Lung (tissue), 17 donors: ENCODE measurements at places on chromosomes 12 and 14.

DNA sequence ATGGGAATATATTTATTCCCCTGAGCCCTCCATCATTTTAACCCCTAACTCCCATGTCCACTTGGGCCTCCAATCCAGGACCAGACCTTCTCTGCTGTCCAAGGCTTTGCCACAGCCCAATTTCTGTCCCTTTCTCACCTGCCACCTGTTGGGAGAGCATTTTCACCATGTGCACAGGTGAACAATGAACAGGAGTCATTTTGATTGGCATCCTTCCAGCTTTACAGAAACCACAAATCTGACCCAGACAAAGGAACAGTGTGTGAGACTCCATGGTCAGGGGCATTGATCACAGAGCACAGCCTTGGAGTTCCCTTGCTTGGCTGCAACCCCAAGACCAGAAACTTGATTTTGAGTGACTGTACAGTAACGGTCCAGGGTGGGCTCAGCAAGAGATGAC is 91.9 kb downstream of the CRACR2A start:
- DNase-seq: no peak

DNA sequence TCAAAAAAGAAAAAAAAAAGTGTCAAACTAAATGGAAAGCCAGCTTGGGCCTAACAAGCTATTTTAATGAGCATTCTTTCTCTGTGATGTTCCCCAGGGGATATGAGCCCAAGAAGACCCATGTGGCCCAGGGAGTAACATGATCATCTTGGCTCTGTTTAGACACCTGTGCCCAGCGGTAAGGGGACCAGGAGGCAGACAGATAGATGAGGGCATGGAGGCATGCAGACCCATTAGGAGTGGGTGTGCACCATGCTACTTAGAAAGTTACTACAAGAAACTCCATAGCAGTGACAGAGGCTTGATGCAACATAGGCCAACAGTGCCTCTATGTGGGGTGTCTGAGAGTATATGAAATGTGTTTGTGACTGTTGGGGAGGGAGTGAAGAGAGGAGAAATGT is 3.1 kb upstream of the CREBL2 start:
- DNase-seq: no peak

GRCh38 chr14:104700747-104701217 is 11.4 kb downstream of the INF2 start:
- DNase-seq: no peak

DNA sequence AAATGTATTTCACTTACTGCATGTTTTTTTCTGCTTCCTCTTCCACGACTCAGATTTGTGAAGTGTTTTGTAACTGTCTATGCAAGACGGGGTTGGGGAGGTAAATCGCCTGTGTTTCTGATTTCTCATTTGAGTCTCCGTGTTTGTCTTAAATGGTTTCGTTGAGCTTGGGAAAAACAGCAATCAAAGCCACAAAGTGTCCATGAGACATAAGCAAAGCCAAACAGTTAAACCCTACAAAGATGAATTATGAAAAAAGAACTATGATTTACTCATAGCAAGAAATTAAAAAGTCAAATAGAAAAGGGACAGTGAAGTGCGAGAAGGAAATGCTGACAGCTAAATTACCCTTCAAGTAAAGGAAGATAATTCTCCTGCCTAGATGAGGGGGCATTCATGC is 164.3 kb upstream of the TMPO start:
- DNase-seq: no peak

DNA sequence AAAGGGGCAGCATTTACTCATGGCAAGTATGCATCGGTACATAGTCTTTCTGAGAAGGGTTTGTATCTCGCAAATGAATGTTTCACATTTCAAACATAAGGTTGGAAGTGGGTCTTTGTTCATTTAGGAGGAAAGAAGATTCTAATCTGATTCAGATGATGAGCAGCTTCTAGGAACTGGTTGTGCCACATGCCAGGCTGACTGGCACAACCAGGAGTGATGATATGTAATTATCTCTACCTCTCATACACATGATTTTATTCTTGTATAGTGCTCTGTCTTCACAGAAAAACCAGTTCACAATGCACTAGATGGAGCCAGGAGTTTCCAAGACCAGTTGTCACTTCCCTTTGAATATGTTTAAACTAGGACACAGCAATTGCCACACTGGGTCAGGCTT is 13.7 kb upstream of the BEST3 start:
- no peak for DNase-seq

DNA sequence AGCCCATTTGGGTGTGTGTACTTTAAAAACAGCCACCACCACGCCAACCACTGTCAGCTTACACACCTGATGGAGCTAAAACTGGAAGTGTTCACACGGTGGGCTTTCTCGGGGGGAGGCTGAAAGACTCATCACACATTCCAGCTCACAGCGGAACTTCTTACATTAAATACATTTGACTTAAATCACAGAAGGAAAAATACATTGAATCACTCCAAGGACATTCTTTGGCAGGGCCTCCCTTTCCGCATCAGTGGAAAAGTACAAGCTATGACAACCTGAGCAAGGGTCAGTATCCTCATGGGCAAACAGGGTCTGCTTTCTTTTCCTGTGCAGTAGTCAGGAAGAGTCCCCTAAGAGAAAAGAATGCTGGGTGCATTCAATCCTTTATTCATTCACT is 31.0 kb upstream of the TC2N start:
- no peak for DNase-seq

GRCh38 chr14:23641915-23642588 is 5.9 kb downstream of the DHRS2 start:
- DNase-seq: no peak

DNA sequence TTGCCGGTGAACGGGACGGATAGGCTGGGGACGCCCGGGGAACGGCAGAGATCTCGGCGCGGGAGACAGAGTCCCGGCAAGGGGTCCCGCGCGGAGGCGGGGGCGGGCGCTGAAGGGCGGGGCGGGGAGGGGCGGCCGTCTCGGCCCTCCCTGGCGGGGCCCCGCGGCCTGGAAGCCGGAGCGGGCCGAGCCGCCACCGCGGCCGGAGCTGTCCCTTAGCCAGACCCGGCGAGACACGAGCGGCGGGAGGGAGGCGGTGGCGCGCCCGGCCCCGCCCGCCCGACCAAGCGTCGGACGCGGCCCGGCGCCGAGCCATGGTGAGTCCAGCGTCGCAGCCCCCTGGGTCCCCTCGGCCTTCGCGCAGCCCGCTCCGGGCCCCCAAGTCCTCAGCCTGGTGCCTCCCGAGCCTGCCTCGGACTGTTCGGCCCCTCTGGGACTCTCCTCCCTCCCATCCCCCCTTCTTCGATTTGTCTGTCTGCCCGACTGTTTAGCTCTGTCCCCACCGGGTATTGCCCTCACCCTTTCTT is at the start of gene ARHGEF40:
Gene ARHGEF40, plus strand, starts transcription at position 222 of the 527 bp plus-strand sequence. Its CDS starts 93 bp downstream, at position 315.
- DNase-seq: peak; percentile 88

GRCh38 chr14:65366802-65367565 is 45.5 kb upstream of the FUT8 start:
- no peak for DNase-seq

DNA sequence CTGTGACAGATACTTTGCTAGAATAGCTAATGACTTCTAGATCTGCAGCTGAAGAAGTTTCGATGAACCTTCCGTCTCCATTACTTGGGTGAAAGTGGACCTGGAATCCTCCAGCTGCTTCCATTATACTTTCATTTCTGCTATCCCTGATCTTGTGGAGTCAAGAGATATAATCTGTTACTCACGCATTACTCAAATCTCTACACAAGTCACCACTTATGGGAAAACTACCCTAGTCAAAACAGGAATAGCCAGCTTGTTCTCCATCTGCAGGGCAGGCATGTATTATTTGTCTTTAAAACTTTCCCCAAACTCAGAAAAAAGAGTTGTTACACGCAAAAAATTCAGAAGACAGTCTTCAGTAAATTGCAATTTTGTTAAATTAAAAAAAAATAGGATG is 2.8 kb upstream of the KTN1 start:
- no peak for DNase-seq

DNA sequence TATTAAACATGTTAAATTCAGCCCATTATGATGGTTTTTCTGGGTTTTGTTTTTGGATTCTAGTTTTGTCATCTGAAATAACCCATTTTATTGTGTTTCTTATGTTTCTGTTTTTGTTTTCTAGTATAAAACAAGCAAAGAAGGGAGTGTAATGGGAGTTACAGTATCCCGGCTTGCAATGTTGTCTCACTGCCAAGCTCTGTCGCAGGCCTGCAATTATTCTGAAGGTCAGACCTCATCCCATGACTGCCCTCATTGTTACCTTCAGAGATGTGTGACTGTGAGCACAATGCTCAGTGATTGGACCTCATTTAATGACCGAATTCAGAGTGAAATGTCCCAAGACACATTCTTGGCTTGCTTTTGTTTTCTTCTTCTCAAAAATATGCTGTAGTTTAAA is 73.0 kb upstream of the ATF1 start:
- peak; percentile 26 for DNase-seq

GRCh38 chr12:88931598-88931997 is 351.3 kb upstream of the KITLG start:
- no peak for DNase-seq

- DNase-seq: no peak
Observed at GRCh38 chr14:70137788-70138187, 51.0 kb downstream of the SLC8A3 start.

DNA sequence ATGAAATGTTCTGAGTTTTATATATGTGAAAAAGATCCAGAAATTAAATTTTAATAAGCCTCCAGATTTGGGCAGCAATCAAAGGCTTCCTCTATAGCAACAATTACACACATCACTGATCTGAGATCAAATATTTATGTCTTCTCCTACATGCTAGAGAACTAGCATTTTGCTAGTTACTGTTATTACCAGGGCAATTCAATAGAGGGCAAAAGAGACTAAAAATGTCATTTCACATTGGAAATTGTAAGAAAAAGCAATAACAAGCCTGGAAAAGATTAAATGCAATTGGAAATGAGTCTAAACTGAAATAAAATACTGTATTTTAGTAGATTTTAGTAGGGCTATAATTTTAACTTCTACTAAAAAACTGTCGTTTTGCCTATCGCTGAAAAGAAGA is 32.6 kb upstream of the ANO6 start:
- DNase-seq: peak; percentile 38

GRCh38 chr14:84312551-84312950 is 1217.4 kb upstream of the FLRT2 start:
- DNase-seq: no peak

DNA sequence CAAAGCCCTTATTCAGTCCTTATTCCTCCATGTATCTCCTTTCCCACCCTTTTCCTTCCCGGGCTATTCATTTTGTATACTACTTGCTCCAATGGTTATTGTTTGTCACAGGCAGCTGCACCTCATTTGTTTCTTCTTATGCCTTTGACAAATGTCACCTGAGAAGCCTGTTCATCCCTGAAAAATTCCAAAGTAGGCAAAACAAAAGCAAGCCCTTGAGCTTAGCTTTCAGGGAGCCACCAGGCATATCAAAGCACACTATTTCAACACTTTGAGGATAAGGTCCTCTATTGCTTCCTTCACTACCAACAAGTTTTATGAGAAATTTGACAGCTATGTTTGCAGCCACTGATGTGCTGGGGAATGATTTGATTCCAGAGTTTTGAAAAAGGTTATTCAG is 738.7 kb upstream of the LMO3 start:
- no peak for DNase-seq

DNA sequence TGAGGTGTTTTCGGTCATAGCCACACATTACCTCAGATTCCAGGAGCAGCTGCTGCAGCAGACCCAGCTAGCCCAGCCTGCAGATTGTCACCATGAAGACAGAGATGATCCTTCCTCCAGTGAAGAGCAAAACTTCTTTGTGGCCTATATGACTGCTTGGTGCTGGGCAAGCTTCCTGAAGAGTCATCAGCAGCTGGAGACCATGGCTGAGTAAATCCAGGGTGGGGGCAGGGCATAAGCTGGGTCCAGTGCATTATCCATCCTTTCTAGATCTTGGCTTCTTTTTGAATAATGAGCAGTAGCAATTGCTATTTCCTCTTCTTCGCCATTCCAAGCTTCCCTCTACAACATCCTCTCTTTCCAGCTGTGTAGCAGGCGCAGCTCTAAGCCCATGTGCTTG is 373.1 kb upstream of the DDHD1 start:
- DNase-seq: no peak

DNA sequence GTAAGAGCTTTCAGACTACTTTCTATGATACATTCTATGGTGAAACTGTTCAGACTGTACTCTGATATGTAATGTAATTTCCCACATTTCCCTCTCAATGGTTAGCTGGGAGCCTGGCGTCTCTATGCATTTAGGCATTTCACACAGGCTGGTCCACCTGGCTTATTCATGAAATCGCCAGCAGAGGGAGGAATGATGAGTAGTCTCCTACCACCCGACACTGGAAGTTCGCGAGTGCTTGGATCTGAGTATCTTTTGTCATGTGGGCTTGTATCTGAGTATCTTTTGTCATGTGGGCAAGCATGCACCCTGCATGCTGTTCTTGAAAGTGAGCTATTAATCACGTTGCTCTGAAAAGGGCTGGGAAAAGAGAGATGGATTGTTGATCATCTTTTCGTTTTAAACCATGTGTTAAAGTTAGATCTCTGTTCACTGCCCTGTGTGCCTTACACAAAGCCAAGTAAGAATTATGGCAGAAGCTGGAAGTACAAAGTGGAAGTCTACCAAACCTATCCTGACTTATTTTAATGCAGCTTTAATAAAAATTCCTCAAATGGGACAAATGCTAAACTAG is 235.0 kb downstream of the ATP23 start:
- DNase-seq: no peak

DNA sequence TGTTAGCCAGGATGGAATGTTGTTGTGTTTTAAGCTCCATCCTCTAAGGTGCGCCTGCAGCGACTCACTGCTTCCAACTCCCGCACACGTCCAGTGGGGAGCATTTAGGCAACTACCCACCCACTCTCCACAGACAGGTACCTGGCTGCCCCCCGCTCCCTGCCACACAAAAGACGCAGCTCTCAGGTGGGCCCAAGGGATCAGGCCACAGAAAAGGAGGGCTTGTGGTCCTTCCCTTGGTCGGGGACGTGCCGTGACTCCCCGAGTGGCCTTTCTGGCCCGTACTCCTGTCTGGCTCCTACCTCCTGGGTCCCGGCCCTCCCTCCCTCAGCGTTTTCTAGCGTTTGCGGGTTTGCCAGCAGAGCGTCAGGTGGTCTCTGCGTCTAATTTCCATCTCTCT is 16.2 kb downstream of the TEDC1 start:
- no peak for DNase-seq

- DNase-seq: no peak
Observed at GRCh38 chr14:20667957-20668356, 16.4 kb upstream of the RNASE4 start.
